ENCODE measurements at places on chromosomes 6 and 20.

- DNase-seq = no peak
Observed at GRCh38 chr6:132219901-132220300, 181.4 kb downstream of the MOXD1 start.

- no peak for DNase-seq
Observed at GRCh38 chr6:3176562-3177355, 19.4 kb upstream of the TUBB2A start.

GRCh38 chr20:17841751-17842215, 126.8 kb downstream of the SNX5 start:
- DNase-seq = no peak

- DNase-seq = no peak
Observed at GRCh38 chr6:57104336-57104735, 14.3 kb downstream of the ZNF451 start.

DNA sequence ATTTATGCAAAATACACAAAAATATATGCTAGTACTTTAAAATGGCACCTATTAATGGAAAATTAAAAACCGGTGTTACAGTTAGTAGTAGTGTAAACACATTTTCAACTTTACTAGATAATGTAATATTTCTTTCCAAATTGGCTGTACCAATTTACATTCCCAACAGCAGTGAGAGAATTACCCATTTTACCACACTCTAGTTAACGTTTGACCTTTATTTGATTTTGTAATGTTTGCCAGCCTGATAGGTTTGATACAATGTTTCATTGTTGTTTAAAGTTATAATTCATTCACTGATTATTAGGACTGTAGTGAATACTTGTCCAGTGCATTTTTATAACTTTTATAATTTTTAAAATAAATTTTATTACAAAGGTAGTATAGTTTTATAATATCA, 182.1 kb downstream of the EYA4 start:
- no peak for DNase-seq

DNA sequence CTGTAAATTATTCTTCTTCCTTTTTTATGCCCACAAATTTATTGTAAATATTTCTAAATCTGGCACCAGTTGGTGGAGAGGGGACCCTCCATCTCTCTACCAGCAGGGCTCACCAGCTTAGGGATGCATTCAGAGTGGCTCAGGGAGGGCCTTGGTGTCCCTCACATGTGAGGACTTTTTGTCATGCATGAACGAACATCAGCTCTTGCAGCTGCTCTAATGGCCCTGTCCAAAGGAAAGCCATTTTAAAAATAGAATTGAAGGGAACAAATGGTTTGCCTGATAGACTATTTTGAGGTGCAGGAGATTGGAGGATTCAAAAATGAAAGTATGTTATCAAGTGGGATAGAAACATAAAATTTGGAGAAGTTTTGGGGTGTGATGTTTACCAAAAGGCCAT, 37.5 kb upstream of the KLHL31 start:
- DNase-seq = no peak

DNA sequence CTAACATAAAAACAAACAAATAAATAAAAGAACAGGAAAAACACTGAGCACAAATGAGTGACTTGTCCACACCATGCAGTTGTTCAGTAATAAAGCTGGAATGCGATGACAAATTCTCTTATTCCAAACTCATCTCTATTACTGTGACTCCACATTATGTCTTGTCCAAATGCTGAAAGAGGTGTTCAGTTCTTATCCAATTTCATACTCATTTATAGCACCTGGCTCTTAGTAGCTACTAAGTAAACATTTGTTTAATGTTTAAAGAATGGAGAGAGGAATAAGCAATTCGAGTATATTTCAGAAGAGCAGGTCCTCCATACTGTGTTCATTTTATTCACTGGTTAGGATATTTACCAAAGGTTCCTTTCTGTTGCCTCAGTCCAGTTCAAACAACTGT, 439.0 kb upstream of the JAG1 start:
- DNase-seq = no peak

- no peak for DNase-seq
Observed at GRCh38 chr6:5361396-5361795, 100.1 kb downstream of the FARS2 start.

GRCh38 chr20:17664025-17664633, 17.9 kb downstream of the RRBP1 start:
- no peak for DNase-seq

GRCh38 chr6:25793970-25794369, 37.9 kb downstream of the SLC17A1 start:
- no peak for DNase-seq

GRCh38 chr20:38143646-38144554, 21.2 kb downstream of the TGM2 start:
- DNase-seq = no peak

GRCh38 chr6:126040826-126041225, 54.5 kb downstream of the TRMT11 start:
- DNase-seq = no peak

- DNase-seq = no peak
Observed at GRCh38 chr6:56802584-56802983, 152.3 kb upstream of the BEND6 start.

GRCh38 chr6:169803271-169803811, 51.9 kb downstream of the ERMARD start:
- DNase-seq = peak; percentile 25

DNA sequence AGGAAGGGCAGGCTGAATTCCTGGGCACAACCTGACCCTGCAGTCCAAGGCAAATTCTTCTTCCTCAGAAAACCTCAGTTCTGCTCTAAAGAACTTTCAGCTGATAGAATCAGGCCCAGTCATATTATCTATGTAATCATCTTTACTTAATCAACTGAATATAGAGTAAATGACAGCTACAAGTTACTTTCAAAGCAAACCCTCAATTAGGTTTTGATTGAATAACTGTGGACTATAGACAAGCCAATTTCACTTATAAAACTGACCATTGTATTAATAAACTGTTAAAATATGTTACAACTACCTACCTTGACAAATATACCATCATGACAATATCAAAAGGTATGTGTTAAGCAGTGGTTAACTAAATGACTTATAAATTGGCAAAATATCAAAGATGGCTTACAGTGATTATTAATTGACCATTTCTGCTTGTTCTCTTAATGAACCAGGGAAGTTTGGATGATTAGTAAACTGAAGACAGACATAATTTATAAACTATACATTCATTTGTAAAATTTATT, 46.1 kb upstream of the ADGRF5 start:
- no peak for DNase-seq

DNA sequence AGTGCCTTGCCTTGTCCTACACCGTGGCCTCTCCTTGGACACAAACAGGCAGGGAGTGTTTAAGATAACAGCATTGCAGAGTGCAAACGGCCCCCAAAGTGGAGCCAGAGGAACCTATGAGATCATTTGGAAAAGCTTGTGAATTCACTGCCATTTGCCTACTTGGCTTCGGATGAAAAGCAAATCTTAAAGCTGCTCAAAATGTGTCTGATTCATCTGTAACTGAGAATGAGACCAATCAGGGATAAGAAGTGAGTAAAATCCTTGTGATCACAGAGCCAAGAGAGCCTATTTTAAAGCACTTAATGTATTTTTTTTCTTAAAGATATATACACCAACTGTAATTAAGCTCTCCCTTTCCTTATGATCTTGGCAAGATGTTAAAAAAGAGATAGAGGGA, 65.7 kb upstream of the BACH2 start:
- no peak for DNase-seq

DNA sequence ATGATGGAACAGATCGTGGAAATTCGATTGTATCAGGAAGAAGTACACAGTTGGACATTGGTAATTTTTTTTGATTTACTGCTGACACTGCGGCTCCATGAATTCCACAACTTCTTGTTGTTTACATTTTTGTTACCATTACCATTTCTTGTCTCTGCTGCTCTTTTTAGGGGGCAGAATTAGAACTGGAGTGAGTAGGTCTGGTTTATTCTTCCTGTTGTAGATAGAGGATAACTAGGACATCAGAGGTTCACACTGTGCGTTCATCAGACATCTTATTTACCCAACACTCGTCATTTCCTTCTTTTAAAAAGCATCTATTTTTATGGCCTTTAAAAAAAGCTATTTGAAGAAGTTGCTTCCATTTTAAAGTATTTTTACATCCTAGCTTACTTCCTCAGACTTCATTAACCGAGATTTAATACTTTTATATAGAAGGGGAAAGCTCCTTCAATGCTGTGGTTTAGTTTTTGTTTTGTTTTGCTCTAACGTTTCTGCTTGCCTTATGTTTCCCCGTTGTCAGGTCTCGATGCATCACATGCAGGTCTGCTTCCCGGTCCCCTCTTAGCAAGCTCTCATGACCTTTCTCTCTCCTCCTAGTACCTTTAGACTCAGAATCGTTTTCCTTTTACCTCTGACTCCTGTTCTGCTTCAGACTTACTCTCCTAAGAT, 139.1 kb downstream of the ARID1B start:
- DNase-seq = no peak

GRCh38 chr20:45896641-45897161, 5.6 kb downstream of the CTSA start:
- DNase-seq = no peak

GRCh38 chr20:10790013-10790412, 116.2 kb upstream of the JAG1 start:
- no peak for DNase-seq

GRCh38 chr20:35985806-35986205, 17.4 kb downstream of the CNBD2 start:
- DNase-seq = no peak

DNA sequence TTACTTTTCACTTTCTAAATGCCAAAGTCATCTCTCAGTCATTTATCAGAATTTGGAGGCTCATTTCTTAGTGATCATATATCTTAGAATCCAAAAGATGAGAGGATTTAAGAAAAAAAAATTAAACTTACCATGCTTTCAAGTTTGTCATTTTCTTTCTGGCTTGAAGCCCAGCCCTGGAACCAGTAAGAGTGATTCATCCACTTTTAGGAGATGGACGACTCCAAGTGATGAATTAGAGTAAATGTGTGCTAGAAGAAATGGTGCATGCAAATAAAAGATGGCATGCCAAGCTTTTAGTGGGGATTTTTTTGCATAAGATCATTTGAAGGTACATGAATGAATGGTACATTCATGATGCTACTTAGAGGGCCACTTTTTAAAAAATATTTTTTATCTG, 20.1 kb downstream of the PLCB1 start:
- DNase-seq = no peak

- no peak for DNase-seq
Observed at GRCh38 chr6:109291902-109292301, 90.4 kb downstream of the CD164 start.

DNA sequence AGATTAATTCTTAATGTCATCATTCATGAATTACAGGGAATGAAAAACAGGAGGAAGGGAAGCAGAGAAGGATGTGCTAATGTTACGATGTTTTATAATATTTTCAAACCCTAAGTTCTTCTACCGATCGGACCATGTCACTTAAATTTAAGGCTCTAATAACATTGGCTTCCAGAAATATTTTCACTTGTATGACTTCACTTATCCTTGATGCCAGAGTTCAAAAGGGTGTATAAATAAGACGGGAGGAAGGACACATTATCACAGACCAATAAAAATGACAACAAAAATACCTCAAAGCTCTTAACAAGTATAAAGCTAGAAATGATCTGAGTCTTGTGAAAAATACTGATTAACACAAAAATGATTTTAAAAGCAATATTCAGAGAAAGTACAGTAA, 370.4 kb upstream of the CITED2 start:
- DNase-seq = no peak

- DNase-seq = no peak
Observed at GRCh38 chr20:38485041-38485440, 12.4 kb downstream of the RALGAPB start.

GRCh38 chr6:85390105-85390728, 59.7 kb upstream of the NT5E start:
- no peak for DNase-seq

GRCh38 chr20:20495729-20496503, 128.0 kb downstream of the INSM1 start:
- no peak for DNase-seq

- DNase-seq = no peak
Observed at GRCh38 chr6:89559487-89559886, 79.1 kb downstream of the LYRM2 start.

- DNase-seq = no peak
Observed at GRCh38 chr6:80832337-80832736, 725.9 kb downstream of the BCKDHB start.

GRCh38 chr6:73696966-73697655, 1.1 kb downstream of the CD109 start:
- DNase-seq = no peak

DNA sequence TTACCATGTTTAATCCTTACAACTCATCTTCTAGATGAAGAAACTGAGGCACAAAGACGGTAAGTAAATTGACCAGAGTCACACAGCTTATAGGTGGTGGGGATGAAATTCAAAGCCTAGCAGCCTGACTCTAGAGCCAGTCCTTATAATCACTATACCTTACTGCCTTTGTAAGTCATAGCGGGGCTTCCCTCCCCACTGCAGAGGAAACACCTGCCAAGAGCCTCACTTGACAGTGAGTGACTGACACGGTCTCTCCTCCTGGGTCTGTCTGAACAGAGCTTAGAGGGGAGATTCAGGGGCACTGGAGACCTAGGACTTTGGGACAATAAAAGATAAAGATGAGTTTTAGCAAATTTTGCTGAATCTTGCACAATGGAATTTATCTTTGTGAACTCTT, 12.8 kb downstream of the SUN5 start:
- no peak for DNase-seq

GRCh38 chr6:36094753-36095496, 35.4 kb upstream of the MAPK13 start:
- peak; percentile 80 for DNase-seq

DNA sequence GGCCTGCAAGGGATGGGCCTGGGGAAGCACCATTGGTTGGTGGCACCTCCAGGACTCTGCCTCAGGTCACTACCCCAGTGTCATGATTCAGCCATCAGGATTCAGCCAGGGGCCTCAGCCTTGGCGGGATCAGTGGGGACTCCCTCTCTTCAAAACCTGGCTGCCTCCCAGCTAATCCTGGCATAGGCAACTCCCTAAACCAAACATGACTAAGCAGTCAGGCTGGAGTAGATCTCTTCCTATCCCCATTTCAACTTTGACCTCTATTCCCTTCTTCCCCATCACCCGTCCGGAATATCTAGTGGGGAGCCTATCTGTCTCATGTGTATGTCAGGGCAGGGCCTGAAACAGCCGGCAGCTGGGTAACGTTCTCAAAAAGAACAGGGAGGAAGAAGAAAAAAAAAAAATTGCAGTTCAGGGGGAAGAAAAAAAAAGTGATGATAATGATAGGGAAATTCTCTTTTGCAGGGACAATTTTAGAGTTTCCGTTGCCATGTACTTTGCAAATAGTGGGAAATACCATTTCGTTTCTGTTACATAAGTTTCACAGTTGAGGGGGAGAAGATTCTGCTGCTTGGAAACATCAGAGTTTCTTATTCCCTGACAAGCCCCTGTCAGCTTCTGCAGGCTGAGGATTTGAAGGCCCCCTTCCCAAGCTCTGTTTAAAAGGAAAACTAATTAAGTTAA, 4.1 kb upstream of the PREX1 start:
- DNase-seq = no peak

- DNase-seq = no peak
Observed at GRCh38 chr6:53410508-53411258, 61.9 kb upstream of the ELOVL5 start.

- no peak for DNase-seq
Observed at GRCh38 chr6:49430187-49430586, 32.9 kb downstream of the MMUT start.

GRCh38 chr6:109322825-109323224, 59.4 kb downstream of the CD164 start:
- no peak for DNase-seq

GRCh38 chr20:15622368-15622767, 950.9 kb downstream of the KIF16B start:
- no peak for DNase-seq

- DNase-seq = no peak
Observed at GRCh38 chr6:44781912-44782597, 394.5 kb downstream of the CDC5L start.

GRCh38 chr6:147486683-147487082, 21.8 kb upstream of the SAMD5 start:
- no peak for DNase-seq

Measured in type B pancreatic cell (in vitro differentiated cells).